Activated CD4-positive, alpha-beta memory T cell treated with anti-CD3 and anti-CD28 coated beads for 36 hours (primary cell): ENCODE measurements at places on chromosomes 4 and X. TPM values are rescaled to one million over a fixed set of nuclear protein-coding genes. Genes with fewer than 3 reads are reported as not detected.

GRCh38 chr4:118774989-118775388, 60.9 kb downstream of the SEC24D start:
- no peak for DNase-seq

Gene SHOX
- total RNA-seq = not detected

Gene SLBP
- 103 TPM for total RNA-seq

Gene MUC7
- not detected for total RNA-seq

Gene MEPE
- not detected for total RNA-seq
